Activated naive CD8-positive, alpha-beta T cell treated with anti-CD3 and anti-CD28 coated beads, Interleukin-2, amount 10 ng/mL, durations not matched to agents 7 days and 5 days (primary cell): ENCODE measurements at places on chromosomes 13 and 19.
A peak's percentile ranks its signal among the peaks of the same experiment; 100 is the strongest.

GRCh38 chr13:30529085-30529834, 63.5 kb upstream of the HMGB1 start:
- no peak for DNase-seq
- no peak overlapping the region for H3K4me3 ChIP-seq
- H3K36me3 ChIP-seq, result no peaks in the 10 kb centered on the region
- no peaks in the 10 kb centered on the region for H3K27me3 ChIP-seq

- H3K4me1 ChIP-seq, result no peaks in the 10 kb centered on the region
- no peaks in the 10 kb centered on the region for H3K36me3 ChIP-seq
- H3K27me3 ChIP-seq, result no peaks in the 10 kb centered on the region
Observed at GRCh38 chr13:37375071-37375470, 223.5 kb downstream of the POSTN start.

GRCh38 chr19:54448040-54448773, 792 bp upstream of the LENG8 start:
- DNase-seq, result peak; percentile 62
- H3K36me3 ChIP-seq, result peaks cover 18% of the 10 kb centered on the region
- no peaks in the 10 kb centered on the region for H3K27me3 ChIP-seq
- H3K4me1 ChIP-seq, result peaks cover 21% of the 10 kb centered on the region
- H3K4me3 ChIP-seq, result peak overlapping the region; percentile 100
- peak overlapping the region; percentile 98 for H3K27ac ChIP-seq

DNA sequence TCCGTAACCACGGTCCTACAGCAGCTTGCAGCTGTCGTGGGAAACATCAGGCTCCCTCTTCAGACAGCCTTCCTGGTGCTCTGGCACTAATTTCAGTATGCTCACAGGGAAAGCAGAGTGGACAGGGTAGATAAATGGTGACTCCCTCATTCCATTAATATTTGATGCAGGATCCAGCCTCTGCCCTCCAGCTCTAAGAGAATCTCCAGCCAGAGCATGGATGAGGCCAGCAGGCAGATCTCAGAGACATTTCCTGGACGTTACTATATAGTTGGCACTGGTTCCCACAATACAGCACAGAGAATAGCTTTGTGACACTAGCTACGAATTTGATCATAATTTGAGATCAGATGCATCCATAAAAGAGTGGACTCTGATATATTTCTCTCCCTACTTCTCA, 341.4 kb downstream of the LIG4 start:
- no peak overlapping the region for H3K27ac ChIP-seq
- H3K4me1 ChIP-seq, result no peaks in the 10 kb centered on the region
- no peaks in the 10 kb centered on the region for H3K36me3 ChIP-seq
- no peak overlapping the region for H3K4me3 ChIP-seq
- DNase-seq, result no peak
